ENCODE measurements at places on chromosomes 4 and X.

DNA sequence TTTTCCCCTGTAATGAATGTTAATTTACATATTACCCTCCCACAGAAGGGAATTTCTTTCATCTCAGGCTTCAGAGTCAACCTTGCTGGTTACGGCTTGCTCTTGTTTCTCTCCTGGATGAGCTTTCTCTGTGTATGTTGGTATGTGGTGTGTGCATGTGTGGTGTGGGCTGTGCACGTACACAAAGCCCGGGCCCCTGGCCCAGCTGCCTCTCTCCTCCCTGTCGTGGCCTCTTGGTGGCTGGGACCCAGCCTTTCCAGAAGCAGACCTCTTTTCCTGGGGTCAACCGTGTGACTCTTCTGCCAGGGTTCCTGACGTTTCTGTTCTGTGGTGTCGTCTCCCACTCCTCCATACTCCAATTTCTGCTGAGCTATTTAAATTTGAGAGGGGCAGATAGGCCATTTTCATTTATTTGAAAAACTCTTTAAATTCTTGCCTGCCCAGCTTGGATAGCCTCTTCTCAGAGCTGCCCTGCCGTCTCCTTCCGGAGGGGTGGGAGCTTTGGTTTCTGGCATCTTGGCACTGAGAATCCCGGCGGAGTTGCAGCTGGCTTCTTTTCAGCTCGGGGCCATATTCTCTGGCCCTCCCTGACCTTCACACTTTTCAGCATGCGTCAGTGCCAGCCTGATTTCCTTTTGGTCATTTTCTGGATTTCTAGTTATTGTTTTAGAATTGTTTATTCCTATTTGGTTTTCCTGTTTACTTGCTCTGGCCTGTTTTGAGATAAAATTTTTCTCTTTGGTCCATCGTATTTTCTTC lies 25.1 kb downstream of the FHDC1 start:
- DNase-seq, result no peak

- DNase-seq, result no peak
Measured at GRCh38 chr4:114093221-114093715, 113.8 kb upstream of the ARSJ start.

- DNase-seq, result no peak
Measured at GRCh38 chr4:128543696-128544095, 256.1 kb upstream of the PGRMC2 start.

- DNase-seq, result no peak
Measured at GRCh38 chr4:147482281-147482680, 1.4 kb downstream of the EDNRA start.

DNA sequence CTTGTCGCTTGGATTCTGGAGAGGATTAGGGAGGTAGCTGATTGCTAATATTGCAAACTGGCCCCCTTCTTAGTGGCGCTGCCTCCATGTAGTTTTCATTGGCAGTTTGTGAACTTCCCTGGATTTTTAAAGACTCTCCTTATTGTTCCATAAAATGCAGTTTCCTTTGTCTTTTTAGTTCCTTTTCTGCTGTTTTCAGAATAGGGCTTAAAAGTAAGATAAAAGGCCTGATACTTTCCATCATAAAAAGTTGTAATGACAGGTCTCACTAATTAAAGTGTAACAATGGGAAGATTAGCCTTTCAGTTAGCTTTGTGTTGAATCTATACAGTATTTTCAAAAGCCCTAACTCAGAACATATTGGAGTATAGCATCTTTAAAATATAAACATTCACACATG lies 21.2 kb downstream of the ZIC3 start:
- no peak for DNase-seq

GRCh38 chr4:99361268-99361898 lies 8.8 kb upstream of the ADH1C start:
- no peak for DNase-seq

- DNase-seq, result no peak
Measured at GRCh38 chr4:1775731-1776500, 17.2 kb upstream of the FGFR3 start.

GRCh38 chr4:54400802-54401201 lies 171.7 kb downstream of the PDGFRA start:
- no peak for DNase-seq

GRCh38 chr4:141036786-141037185 lies 96.5 kb downstream of the RNF150 start:
- no peak for DNase-seq

GRCh38 chrX:63186137-63186536 lies 165.0 kb downstream of the SPIN4 start:
- DNase-seq, result no peak

- no peak for DNase-seq
Measured at GRCh38 chr4:84498203-84498934, 723 bp downstream of the NKX6-1 start.

DNA sequence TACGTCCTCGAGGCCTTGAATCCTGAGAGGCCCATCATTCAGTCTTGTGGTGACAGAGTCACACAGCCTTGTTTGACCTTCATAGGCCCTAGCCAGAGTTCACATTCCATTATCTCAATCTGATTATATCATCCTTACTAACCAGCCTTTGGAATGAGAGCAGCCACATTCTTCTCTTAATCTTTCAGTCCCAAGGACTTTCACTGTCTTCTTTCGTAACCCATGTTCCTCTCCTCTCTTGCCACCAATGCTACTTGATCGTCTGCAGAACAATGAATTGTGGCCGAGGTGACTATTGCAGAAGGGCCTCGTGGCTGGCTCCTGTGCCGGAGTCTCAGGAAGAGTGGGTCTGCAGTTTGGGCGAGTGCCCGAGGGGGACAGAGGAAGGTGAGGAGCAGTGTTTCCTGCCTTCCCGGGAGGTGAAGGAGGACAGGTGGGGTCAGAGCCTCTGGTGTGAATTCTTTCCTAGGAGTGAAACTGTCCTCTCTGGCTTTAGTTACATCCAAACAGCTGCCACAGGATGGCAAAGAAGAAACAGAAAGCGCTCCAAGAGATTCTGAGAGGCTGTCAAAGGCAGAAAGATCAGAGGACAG lies 94.6 kb downstream of the LIMCH1 start:
- no peak for DNase-seq

GRCh38 chrX:23286731-23287130 lies 47.9 kb upstream of the PTCHD1 start:
- DNase-seq, result no peak

- DNase-seq, result no peak
Measured at GRCh38 chrX:70353514-70353913, 63.6 kb downstream of the KIF4A start.

DNA sequence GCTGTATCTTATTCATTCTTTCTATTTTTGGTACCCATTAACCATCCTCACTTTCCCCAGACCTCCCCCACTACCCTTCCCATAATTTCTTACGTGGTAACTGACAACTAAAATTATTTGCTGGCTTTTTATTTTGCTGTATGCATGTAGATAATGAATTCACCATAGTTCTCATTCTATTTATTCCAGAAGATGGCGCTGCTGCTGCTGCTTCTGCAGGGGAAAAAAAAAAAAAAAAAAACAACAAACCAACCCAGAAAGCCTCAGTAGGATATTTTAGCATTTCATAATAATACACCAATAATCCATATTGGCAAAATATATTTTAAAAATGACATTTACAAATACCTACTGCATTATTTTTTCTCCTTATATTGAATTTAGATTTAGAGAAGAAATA lies 416.6 kb upstream of the MAGEB18 start:
- DNase-seq, result no peak

DNA sequence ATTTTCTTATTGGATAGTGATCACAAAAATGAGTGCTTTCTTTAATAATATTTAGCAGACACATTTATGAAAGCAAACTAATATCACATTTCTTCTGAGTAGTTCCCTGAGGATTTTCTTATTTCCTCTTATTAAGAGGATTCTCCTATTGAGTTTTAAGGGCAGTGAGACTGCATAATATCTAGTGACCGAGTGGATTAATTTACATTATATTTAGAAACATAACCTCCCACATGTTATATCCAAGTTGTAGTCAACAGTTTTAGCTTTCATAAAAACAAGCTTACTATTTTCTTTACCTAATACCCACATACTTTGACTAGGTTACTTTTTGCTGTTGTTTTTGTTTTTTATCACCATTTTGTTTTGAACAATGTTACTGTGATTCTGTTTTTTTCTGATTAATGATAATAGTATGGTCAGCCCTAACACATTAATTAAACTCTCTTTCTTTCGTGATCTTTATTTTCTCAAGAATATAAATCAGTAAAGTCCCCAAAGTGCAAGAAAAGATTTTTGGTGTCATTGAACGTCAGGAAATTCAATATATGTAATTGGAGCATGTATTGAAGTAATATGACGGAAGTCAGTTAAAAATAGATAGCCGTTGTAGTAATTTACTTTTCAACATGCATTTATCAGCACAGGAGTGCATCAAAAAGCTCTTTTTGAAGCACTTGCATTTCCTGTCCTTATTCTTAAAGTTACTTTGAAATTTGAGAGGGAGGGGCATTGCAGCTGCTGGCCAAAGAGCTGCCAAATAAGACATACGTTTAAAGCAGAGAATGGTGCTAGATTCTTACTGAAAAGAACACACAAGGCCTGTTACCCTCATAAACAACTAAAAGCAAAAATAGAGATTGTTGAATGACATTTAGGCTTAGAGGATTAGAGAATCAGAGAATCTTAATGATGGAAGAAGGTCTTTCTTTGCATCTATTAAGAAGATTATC lies 25.2 kb downstream of the DDIT4L start:
- DNase-seq, result no peak

DNA sequence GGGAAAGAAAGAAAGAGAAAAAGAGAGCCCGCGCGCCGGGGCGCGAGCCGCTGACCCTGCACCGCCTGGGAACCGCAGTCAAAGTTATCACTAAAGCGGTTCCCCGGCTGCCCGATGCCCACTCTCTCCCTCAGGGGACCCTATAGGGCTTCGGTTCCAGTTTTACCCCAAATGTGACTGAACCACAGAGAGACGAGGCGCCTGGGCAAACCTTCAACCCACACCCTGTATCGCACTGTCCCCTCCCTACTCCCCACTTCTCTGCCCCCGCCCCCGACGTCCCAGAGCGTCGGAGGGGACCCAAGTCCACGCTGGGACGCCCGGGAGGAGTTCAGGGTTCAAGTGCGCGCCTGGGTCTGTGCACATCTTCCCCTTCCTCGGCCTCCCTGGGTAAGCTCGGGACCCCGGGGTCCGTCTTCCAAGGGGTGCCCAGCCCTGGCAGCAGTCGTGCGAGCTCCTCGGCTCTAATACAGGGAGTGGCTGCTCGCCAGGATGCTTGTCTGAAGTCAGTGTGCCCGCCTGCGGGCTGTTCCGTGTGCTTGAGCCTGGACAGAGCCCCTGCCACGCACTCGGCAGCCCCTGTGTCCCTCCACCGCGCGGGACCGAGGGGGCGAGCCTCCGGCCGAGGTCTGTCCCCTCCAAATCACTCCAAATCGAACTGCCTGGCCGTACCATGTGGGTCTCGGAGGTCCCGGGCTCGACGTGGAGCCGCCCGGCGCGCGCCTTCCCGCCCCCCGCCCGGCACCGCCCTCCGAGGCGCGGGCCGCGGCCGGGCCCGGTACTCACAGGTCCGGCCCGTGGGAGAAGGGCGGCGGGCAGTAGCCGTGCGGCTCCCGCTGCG lies 960 bp downstream of the TRPC3 start:
- no peak for DNase-seq

- no peak for DNase-seq
Measured at GRCh38 chr4:78354782-78355181, 196.8 kb upstream of the ANXA3 start.

- DNase-seq, result no peak
Measured at GRCh38 chr4:85029453-85029852, 63.0 kb upstream of the WDFY3 start.

DNA sequence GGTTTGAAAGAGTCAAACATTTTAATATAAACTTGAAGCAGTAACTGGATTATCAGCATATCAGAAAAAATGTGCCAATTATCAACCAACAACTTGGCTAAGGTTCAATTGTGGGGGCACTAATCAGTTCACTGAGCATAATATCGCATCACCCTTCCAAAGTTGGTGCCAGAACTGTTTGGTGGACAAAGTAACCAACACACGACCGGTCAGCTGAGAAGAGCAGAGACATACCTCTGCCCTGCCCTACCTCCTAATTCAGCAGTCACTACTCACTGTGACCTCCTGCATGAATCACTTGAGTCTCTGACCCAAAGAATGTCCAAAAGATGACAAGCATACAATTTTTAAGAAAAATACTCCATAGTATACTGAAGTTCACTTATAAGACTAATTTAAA lies 53.2 kb downstream of the TSPAN5 start:
- no peak for DNase-seq

- DNase-seq, result no peak
Measured at GRCh38 chr4:68905939-68906779, 45.4 kb downstream of the UGT2A3 start.

DNA sequence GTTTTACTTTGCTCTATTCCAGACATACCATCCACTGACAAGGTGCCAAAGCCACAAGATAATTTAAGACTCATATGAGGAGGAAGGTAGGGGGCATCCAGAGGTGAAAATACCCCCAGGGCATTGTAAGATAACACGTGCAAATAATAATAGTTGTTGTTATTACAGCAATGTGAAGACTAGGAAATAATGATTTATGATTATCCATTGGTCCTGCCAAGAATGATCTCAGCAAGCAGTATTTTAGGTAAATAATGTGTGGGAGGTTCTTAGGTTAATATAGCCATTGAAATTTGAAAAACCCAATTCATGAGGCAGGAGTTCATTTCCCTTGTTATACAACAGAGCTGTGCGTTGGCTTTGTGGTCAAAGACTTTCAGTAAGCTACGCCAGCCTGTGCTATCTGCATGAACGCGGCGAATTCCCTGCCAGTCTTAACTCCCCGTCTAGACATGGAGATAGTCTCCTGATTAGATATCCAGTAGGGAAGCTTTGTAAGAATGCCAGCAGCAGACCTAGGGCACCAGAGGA lies 47.2 kb upstream of the MXRA5 start:
- no peak for DNase-seq

GRCh38 chrX:14389682-14390081 lies 139.7 kb upstream of the GLRA2 start:
- DNase-seq, result no peak

GRCh38 chr4:146975527-146975926 lies 29.9 kb upstream of the TTC29 start:
- no peak for DNase-seq

DNA sequence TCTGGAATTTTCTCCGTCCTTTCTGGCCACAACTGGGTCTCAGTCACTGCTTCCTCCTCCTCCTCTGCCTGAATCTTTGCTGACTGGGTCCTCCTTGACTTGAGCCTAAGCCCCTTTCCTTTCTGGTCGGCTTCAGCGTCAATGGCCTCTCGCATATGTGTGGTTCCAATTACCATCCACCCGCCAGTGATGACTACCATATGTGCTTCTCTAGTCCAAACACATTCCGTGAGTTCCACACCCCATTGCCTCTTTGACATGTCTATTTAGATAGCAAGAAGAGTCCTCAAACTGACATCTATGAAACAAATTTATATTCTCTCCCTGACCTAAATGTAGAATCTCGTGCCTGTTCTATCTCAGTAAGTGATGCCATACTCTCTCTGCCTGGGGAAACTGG lies 19.8 kb downstream of the MXRA5 start:
- DNase-seq, result no peak

DNA sequence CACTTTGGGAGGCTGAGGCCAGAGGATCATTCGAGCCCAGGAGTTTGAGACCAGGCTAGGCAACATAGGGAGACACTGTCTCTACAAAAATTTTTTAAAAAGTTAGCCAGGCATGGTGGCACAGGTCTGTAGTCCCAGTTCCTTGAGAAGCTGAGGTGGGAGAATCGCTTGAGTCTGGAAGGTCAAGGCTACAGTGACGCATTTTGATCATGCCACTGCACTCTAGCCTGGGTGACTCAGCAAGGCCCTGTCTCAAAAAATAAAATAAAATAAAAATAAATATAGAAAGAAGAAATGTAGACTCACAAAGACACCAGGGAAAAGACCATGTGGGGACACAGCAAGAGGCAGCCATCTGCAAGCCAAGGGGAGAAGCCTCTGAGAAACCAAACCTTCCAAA lies 42.3 kb upstream of the SLC7A3 start:
- no peak for DNase-seq

GRCh38 chr4:7909463-7910262 lies 30.0 kb downstream of the AFAP1 start:
- no peak for DNase-seq

Data from stimulated activated CD8-positive, alpha-beta memory T cell treated with anti-CD3 and anti-CD28 coated beads, Interleukin-7, amount 100 ng/mL, for 1 hour (primary cell).